NCI-H1092 (cell line): ENCODE measurements at places on chromosomes 5 and 9.

DNA sequence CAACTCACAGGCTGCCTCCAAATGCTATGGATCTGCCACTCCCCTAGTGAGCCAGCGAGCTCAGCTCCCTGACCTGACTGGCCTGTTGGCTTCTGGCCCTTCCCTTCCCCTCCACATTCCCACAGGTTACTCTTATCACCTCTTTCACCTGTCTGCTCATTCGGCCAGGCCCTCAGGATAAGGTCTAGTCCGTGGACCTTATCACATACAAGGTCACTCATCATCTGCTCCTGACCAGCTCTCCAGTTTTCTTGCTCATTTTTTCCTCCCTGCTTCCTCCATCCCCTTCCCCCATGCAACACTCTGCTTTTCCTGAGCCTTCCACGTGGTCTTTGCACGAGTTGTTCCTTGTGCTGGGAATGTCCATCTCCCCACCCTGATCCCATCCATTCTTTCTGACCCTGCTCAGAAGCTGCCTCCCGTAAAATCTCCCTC is 25.9 kb upstream of the NDST1 start:
- no peak for DNase-seq

- peak; percentile 80 for DNase-seq
These were observed 66.0 kb upstream of the KLF9 start for GRCh38 chr9:70480405-70480980.

DNA sequence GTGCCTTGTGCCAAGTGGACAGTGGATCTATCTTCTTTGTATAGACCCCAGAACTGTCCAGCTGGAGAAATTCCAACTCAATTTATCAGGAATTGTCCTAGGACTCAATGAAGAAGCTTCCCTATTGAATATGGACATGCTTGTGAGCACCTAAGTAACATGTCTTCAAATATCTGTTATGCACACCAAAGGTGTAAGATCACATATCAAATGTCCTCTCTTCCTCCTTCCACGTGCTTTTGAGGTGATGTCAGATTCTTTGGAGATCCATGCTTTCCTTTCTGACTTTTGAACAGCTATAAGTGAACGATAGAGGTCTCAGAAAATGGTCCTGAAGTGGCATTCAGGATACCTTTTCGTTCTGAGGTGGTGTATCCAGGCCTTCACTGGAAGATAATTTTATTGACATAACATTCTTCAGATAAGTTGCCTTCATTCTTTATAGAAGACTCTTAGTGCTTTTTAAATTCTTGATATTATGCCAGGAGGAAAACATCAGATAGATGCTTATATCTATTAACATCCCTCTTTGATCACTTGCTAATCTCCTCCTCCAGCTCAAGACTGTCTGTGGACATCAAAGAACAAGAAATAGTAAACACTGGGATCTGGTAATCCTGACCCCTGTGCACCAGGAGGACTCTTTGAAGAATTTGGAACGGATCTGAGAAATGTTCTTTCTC is 246.4 kb downstream of the SMARCA2 start:
- no peak for DNase-seq

- DNase-seq: no peak
These were observed 55.5 kb upstream of the FBXL17 start for GRCh38 chr5:108437425-108437824.

DNA sequence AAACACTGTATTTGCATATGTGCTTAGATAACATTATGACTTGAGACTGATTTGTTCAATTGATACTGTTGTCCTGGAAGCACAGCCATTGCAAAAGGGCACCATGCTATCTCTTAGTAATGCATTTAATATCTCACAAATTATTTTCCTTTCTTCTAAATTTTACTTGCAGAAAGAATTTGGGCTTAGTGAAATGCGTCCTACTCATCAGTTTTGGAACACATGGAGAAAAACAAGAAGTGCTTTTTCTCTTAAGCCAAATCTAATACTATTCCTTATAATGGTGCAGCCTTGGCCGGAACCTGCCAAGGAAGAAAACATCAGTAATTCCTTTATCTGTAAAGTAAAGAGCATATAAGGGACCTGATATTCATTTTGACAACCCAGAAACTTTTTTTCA is 172.2 kb upstream of the ZNF608 start:
- no peak for DNase-seq

- DNase-seq: no peak
These were observed 281.4 kb downstream of the TUSC1 start for GRCh38 chr9:25396828-25397227.

GRCh38 chr9:137293482-137294090 is 8.5 kb downstream of the NRARP start:
- no peak for DNase-seq

DNA sequence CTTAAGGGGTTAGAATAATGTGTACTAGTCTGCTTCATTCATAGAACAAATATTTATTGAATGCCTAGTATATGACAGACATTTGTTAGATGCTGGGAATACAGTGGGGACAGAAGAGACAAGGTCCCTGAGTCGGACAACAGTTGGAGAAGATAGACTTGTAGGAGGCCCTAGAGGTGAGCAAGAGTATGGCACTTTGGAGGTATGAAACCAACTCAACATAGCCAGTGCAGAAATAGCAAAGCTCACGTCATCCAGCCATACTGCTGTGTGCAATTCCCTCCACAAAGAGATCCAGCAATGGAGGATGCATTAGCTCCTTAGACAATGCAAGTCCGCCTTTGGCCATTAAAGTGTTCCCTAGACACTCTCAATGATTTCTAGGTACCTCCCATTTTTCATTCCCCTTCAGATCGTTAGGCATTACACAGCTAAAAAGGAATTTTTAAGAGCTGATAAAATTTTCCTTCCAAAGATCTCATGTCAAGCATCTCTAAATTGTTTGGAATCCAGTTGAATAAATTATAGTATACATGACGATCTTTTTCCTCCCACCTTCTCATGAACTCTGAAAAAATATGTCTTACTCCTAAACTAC is 1949.6 kb upstream of the WWC1 start:
- no peak for DNase-seq

DNA sequence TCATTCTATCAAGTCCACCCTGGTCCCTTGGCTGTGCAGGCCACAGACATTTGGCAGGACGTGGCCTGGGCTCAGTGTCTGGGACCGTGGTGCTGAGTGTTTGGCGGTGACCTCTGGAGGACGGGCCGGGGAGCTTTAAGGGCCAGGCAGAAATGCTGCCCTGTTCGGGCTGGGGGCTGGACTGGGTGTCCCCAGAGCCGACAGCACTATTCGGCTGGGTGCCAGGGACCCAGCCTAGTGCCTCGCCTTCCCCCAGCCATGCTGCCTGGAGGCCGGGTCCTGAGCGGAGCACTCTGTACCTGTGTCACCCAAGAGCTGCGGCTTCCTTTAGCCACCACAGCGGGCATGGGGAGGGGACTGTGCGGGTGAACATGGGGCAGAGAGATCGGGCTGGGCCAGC is 40.4 kb downstream of the COL5A1 start:
- no peak for DNase-seq

DNA sequence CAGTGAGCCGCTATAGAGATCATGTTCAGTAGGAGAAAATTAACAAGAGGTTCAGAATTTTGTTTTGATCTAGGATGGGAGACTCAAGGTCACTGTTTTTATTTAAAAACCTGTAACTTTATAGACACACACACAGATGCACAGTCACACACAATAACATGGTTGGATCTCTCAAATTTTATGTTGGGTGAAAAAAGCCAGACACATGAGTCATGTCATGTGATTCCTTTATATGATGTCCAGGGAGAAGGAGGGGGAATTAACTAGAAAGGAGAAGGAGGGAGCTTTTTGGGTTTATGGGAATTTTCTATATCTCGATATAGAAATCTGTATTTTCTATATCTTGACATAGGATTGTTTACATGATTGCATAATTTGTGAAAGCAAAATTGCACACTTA is 17.1 kb downstream of the C6 start:
- DNase-seq: no peak

- DNase-seq: no peak
These were observed at the start of gene LTC4S for GRCh38 chr5:179793468-179794139. TSS of gene LTC4S (plus strand) at chr5:179793986. CDS start at chr5:179794081, 95 bp downstream.

- DNase-seq: no peak
These were observed 30.4 kb downstream of the DPYSL3 start for GRCh38 chr5:147479444-147479843.

DNA sequence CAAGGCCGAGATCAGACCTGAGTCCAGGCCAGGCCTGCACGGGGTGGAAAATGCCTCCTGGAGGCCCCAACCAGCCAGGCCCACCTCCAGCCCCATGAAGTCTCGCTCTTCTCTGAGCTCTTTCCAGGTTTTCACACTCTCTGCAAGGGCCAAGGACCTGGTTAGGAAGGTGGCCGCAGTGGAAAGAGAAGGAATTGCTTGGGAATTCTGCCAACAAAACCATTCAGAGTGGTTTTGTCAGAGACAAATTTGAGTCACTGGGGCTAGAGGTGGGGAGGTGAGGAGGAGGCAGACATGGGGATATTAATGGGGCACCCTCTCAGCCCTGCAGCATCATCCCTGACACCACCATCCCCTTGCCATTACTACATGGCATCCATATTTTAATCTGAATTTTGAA is 261.0 kb downstream of the ROR2 start:
- DNase-seq: no peak
